ENCODE measurements at places on chromosomes 2 and 18.
A peak's percentile ranks its signal among the peaks of the same experiment; 100 is the strongest.

GRCh38 chr2:198408171-198408570 is 603.8 kb downstream of the PLCL1 start:
- no peak for DNase-seq

DNA sequence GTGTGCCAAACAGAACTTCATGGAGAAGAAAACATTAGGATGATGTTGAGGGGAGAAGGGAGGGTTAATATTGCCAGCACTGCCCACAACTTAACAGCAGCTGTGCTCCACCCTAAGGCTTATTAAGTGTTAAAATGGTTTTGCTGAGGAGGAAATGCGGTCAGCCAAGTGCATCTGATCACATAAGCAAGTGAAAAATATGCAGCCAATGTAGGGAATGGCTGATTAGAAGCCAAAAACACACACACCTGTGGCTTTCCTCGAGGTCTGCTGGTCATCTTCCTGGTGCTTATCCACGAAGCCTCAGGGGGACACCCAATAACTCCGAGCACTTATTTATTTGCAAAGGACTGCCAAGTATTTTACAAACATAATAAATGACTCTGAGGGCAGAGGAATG is 66.3 kb upstream of the GPR45 start:
- DNase-seq: no peak

- no peak for DNase-seq
These were observed 659.5 kb downstream of the TSN start for GRCh38 chr2:122414902-122415301.

- peak; percentile 29 for DNase-seq
These were observed 1.7 kb downstream of the RBMS1 start for GRCh38 chr2:160491911-160492371.

- no peak for DNase-seq
These were observed 136.0 kb downstream of the ANKRD44 start for GRCh38 chr2:197174539-197175094.

GRCh38 chr18:8828300-8828699 is 122.9 kb downstream of the MTCL1 start:
- no peak for DNase-seq

Data from stimulated activated naive CD4-positive, alpha-beta T cell (primary cell).